Fibroblast of gingiva (primary cell): ENCODE measurements at places on chromosomes 4 and X.
A peak's percentile ranks its signal among the peaks of the same experiment; 100 is the strongest.

DNA sequence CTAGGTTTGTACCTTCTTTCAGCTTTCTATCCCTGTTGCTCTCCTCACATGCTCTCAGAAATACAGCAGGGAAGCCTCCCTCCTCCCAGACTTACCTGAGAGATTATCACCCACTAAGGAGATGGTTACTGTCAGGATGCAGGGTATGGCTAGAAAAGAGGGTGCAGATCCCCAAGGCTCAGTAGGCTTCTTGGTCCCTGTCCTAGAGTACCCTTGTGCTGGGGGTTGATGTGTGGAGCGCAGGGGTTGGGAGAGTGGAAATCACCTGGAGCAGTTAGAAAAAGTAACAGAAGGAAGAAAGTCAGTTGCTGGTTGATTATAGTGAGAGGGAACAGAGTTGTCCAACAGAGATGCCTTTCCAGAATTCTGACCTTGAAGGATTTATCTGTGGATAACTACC is 80.2 kb downstream of the CNGA2 start:
- DNase-seq: no peak

DNA sequence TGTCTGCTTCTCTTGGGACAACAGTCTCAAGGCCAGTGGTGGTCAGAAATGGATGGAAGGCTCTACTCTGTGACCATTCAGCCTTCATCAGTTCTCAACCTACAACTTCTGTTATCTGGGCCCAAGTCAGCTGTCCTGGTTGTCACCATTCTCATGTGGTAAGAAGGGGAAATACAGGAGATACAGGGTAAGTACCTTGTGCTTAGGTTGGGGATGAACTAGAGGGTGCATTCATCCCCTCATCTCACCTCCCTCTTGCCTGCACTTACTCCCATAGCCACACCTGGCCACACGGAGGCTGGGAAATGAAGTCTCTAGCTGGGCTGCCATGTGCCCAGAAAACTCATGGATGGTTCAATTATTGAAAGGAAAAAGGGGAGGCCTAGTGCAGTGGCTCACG is 44.9 kb downstream of the FAM184B start:
- DNase-seq: no peak

- no peak for DNase-seq
These were observed 45.6 kb downstream of the RAP2C start for GRCh38 chrX:132173647-132174046.

GRCh38 chrX:42978655-42979379 is 200.9 kb upstream of the PPP1R2C start:
- DNase-seq: no peak

- peak; percentile 92 for DNase-seq
These were observed 41.5 kb downstream of the SOWAHB start for GRCh38 chr4:76856243-76857073.

- no peak for DNase-seq
These were observed 457.4 kb downstream of the CENPC start for GRCh38 chr4:67087897-67088296.

GRCh38 chr4:44493924-44494323 is 45.3 kb upstream of the KCTD8 start:
- no peak for DNase-seq

DNA sequence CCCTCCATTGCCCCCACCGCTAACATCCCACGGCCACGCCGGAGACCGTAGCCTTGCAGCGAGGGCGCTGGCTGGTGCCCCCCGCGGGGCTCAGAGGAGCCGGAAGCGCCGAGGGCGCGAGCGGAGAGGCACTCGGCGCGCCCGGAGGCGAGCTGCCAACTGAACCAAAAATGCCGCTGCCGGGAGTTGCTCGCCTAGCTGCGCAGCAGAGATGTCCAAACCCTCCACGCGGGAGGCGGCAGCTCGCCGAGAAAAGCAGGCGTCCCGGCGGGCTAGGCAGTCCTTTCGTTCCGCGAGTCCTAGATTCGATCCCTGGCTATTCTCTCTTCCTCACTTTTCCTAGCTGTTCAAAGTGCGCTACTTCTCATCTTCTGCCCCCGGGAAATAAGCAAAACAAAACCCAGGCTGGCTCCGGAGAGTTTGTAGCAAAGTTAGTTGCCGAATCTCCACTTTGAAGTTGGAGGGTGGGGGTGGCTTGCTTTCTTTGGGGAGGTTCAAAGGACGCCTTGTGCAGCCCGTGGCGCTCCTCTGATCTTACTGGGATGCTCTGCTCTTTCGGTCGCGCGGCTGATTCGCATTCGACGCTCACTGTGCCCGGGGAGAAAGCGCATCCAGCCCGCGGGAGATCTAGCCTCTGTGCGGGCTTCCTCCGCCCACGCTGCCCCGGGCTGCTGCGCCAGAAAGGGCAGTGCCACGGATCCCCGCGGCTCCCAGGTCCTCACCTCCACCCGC is 723 bp downstream of the NKX6-1 start:
- DNase-seq: peak; percentile 57

DNA sequence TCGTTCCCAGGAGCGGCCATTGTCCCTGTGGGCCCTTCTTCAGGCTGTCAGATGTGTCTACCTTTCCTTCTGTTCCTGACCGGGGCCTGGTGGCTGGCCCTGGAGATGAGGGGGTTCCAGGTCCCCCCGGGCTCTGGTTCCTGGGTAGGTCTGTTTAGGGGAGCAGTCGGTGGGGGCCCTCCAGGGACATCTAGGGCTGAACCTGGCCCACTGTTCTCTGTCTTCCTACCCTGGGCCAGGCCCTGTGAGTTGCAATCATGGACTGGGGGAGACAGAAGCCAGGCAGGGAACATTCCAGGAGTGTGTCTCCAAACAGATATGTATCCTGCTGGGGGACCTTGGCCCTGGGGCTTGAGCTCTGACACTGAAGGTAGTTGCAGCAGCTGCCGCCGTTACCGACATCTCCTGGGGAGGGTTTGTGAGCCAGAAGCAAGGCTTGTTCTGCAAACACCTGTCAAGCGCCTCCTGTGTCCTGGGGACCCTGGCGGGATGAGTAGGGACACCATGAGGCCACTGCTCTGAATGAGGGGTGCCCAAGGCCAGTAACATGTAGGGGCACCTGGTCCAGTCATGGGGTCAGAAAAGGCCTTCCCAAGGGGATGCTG is 49.5 kb upstream of the ADRA2C start:
- DNase-seq: no peak

DNA sequence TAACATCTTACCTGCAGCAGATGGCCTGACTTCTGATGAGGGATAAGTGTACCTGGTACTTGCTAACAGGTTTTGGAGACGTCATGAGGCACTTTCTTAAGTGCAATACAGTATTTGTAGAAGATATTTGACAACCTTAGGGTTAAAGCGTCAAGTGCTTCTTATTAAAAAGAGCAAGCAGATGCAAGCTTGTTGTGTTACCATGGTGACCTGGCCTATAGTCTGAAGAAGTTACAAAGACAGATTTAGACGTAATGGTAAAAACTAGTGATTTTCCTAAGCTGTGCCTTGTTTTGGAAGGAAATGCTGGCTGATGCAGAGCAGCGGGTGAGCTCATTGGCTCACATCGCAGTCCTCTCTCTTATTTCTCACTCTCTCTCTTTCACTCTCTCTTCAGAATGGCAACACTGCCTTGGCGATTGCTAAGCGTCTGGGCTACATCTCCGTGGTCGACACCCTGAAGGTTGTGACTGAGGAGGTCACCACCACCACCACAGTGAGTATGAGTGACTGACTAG is 243.6 kb downstream of the ANK2 start:
- peak; percentile 83 for DNase-seq

DNA sequence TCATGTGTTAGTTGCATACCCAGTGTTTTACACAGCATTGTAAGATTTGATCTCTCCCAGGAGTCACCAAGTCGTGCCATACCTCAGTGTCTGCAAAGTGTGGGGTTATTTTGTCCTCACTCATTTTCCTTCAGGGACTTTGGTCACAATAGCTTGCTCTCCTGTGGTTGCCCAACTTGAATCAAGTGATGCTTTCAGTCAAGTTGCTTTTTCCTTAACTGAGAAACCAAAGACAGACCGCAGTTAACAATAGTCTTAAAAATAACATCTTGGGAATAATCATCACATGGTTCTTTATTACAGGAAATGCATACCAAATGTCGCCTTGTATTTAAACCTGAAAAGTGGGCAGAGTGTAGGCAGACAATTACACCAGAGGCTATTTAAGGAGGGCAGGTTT is 44.5 kb upstream of the NDP start:
- peak; percentile 1 for DNase-seq

DNA sequence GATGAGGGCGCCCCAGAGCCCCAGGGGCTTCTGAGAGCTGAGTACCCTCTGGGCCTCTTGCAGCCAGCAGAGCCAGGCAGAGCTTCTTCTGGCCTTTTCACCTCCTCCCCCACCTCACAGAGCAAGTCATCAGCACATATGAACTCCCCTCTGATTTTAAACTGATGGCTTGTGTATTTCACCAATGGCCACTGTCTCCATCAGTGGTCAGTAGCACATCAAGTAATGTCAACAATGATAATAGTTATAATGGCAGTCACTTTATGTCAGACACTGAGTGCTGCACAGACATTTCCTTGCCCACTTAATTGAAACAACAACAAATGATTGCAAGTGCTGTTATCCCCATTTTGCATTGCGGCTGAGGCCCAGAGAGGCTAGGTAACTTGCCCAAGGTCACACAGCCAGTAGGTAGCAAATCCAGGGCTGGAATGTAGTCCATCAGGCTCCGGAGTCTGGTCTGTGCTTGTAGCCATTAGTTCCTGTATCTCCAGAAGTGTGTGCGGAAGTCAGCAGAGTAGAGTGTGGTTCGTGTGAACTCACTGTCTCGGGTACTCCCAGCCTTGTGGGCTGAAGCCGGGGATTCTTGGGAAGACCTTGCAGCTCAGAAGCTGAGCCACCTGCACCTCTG is 3.0 kb downstream of the ATP2B3 start:
- DNase-seq: no peak
